Cerebellum (tissue), 4 donors: ENCODE measurements at places on chromosomes 7 and 10.
A peak's percentile ranks its signal among the peaks of the same experiment; 100 is the strongest.

DNA sequence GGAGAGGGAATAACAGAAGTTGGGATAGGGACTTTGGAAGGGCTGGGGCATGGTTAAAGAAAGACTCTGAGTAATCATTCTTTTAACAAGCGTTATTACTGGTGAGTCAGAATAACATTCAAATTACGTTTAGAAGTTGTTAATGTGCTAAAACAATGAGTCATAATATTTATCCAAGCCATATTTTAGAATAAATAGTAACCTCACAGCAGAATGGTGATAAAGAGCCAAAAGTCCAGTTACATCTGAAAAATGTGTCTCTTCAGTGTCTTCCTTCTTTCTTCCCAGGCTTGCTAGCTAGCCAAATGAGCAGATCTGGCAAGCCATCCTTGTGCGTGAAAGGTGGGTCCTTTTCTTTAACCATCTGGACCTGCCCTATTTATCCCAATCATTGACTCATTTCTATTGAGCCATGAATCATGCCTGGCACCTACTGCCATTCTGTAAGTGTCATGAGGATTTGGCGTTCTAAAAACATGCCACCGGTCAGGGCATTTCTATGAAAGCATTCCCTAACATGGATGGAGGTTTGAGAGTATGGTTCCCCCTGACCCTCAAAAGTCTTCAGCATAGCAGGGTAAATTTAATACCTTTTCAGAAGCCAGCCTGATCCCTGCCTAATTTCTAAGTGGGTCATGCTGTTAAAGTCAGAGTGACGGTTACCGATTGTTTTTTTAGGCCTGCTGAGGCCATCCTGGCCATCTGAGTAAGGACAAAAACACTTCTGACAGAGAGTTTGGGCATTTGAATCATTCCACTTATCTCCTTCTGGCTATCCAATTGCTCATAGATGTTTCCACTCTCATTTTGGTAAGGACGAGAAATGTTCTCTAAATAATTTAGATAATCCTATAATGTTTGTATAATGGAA, 26.9 kb downstream of the MYPN start:
- DNase-seq = peak; percentile 28

- no peak for DNase-seq
These were observed 35.0 kb upstream of the SRI start for GRCh38 chr7:88254721-88255424.

DNA sequence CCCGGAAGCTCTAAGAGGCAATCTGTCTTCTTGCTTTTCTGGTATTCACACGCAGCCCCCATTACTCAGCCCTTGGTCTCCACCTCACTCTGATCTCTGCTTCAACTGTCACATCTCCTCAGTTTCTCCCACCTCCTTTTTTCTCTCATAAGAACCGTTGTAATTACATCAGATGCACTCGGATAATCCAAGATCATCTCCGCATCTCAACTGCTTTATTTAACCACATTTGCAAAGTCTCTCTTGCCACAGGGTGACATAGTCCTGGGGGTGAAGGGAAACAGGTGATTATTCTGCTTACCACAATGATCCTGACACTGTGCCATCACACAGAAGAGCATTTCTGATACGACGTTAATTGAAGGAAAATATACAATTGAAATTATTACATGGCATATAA, 79.9 kb downstream of the HACD1 start:
- no peak for DNase-seq

DNA sequence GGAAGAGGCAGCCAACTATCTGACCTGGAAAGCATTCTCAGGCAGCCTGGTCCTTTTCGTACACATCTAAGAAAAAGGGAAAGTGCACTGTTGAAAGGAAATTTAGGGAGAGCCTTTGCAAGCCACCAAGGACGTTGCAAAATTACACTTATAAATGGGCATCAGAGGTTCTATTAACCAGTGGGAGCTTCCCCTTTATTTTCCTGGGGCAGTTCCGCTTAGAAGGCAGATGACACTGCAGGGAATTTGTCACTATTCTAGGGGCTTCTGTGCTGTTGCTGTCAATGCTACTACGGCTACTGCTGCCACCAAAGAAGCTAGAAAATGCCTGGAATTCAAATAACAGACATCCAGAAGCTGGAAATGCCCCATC, 79.6 kb upstream of the AUTS2 start:
- DNase-seq = no peak

DNA sequence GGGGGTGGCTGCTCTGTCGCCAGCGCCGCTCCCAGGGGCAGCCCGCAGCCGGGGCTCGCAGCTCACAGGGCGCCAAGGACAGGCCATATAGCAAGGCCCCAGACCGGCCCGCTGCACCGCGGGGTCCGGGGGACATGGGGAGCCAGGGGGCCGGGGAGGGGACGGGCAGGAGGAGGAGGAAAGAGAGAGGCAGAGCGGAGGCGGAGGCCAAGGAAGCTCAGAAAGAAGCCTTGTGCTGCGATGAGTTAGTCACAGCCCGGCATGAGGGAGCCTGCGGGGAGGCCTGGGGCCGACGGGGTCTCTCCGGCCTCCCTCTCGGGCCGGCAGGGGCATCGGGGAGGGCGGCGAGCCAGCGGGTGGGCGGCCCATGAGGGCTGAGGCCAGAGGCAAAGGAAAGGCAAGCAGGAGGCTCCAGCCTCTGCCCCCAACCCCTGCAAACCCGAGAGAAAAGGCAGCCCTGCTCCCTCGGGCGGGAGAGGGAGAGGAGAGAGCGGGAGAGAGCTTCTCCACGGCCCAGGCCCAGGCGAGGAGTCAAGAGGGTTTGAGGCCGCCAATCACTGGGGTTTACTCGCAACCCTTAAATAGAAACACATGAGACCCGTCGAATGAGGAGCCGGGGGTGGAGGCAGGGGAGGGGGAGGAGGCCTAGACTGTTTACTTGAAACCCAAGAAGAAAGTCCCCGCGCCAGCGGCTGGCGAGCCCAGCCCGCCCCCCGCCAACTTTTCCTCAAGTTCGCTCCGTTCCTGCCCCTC, 167.9 kb downstream of the NEURL1 start:
- no peak for DNase-seq

DNA sequence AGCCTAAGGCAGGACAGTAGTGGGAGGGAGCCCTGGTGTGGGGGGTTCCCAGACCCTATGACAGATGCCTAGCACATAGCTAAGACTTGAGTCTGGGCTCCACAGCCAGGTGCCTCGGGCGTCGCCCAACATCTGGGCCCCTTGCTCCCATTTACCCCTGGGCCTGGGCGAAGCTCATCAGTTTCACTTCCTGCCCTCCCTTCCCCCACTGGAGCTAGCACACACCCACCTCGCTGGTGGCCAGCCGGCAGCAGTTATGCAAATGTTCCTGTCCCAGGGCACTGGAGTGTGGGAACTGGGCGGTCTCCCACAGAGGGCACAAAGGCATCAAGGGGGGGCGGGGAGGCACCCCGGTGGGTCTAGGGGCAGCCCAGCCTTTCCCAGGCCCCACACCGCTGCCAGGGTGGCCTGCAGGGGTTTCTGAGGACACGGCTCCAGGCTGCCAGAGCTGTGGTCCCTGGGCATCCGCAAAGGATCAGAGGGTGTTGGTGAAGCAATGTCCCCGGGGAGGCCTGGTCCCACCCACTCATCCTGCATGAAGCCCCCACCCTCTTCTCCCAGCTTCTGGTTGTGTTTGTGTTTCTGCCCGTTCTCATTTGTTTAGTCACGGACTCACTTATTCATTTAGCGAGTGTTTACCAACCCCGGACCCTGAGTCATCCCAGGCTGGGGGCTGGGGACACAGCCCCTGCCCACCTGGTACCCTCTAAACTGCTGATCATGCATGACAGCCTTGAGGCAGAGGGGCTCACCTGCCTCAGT, 20.4 kb downstream of the SH2B2 start:
- no peak for DNase-seq

- no peak for DNase-seq
These were observed 29.0 kb upstream of the OGDHL start for GRCh38 chr10:49791100-49791499.

- DNase-seq = no peak
These were observed 101.9 kb upstream of the HGF start for GRCh38 chr7:81871606-81872265.

DNA sequence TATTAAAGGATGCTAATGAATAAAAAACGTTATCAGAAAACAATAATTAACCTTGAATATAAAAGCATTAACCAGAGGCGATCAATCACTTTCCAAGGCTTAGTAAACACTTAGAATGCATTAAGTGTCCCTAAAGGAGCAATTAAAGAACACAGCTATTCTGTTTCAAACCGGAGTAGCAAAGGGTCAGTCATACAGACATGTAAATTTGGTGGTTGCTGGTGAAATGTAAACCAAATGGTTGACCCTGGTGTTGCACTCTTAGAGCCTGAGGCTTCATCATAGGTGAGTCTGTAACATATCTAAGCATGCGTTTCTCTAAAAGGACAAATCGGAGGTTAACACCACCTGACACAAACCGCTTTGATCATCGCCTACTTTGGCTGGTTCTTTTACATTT, 1280.1 kb downstream of the TYW1 start:
- no peak for DNase-seq

DNA sequence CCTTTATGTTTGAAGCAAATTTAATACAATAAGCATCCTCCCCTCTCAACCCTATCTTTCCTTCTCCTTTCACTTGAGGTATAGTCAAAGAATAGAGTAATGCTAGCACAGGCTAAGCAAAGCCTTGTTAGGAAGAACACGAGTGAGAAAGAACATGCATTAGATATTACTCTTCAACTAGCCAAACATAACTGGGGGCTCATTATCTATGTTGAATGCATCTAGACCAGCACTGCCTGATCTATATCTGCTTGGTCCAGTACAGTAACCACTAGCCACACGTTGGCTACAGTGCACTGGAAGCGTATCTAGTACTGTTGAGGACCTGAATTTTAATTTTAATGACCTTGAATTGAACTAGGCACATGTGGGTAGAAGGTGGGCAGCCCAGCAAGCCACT, 21.0 kb downstream of the SFMBT2 start:
- no peak for DNase-seq

DNA sequence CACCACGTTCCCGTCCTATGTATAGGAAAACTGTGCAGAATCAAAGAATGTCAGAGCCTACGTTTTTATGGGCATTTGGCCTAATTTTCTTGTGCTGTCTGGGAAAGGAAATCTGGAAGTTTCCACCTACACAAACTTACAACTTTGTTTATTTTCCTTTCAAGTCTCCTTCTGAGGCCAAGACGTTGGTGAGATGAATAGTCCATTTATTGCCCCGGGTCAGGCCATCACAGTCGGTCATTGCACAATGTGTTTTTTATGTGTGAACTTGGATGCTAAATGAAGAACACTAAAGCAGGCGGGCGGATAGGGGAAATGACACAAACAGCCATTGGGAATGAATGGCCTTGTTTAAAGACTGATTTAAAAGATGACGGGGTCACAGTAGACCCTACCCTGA, 38.6 kb downstream of the TRIL start:
- DNase-seq = no peak

- DNase-seq = no peak
These were observed 49.8 kb upstream of the AKR1E2 start for GRCh38 chr10:4776234-4776638.

- DNase-seq = no peak
These were observed 60.0 kb downstream of the PLXNA4 start for GRCh38 chr7:132516042-132516840.

DNA sequence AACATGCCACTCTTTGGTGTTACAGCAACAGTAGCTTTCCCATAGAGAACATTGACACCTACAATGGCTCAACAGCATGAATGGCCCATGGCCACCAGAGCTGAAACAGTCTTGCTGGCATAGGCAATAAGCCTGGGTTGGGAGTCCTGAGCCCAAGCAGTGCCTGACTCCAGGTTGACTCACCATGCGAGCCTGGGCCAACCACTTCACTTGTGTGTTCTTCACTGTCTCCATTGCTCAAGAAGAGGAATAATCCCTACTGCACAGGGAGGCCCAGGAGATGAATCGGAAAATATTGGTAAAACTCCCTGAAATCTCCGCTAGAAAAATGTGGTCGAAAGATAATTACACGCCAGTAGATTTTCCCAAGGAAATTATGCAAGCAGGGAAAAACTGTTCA, 89.2 kb upstream of the INHBA start:
- DNase-seq = no peak

- DNase-seq = peak; percentile 6
These were observed 403.7 kb upstream of the ZMIZ1 start for GRCh38 chr10:78664929-78665553.

GRCh38 chr7:24395512-24395911, 111.5 kb downstream of the NPY start:
- no peak for DNase-seq

DNA sequence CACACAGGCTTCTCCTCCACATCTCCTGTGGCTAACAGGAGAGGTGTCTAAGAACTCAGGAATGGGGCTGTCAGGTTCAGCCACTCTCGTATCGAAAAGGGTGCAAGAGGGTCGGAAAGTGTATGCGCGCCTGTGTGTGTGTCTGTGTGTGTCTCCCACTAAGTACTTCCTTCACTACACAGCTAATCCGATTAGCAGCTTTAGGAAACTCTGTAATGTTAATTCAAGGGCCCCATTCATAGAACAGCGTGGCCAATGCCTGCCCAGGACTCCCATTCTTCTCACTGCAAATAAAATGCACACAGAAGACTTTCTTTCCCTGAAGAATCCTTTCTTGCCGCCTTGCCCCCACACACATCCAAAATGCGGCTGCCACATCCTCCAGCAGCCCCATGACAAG, 39.9 kb downstream of the TLL2 start:
- no peak for DNase-seq

- DNase-seq = no peak
These were observed 139.9 kb upstream of the DGKB start for GRCh38 chr7:15042285-15043065.

DNA sequence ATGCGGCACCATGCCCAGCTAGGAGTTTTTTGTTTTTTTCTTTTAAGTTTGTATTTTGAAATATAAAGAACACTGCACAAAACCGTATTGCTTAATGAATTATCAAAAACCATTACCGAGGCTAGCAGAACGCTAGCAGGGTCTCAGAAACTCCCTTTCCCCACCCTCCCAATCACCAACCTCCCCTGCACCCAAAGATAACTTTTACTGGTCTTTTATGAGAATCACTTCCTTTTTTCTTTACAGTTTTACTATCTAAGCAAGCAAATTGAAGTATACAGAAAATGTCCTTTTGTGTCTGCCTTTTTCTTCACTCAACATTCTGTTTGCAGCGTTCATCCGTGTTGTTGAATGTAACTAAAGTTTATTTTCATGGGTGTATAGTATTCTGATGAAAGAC, 13.4 kb downstream of the HIP1 start:
- DNase-seq = no peak

- no peak for DNase-seq
These were observed 230.1 kb upstream of the CELF2 start for GRCh38 chr10:10787586-10787985.
